T-helper 22 cell (primary cell): ENCODE measurements at places on chromosomes 4 and X.

- DNase-seq: no peak
Measured at GRCh38 chr4:166140951-166141350, 267.9 kb downstream of the TLL1 start.

GRCh38 chr4:155762334-155762733 lies 3.5 kb downstream of the GUCY1B1 start:
- no peak for DNase-seq

GRCh38 chr4:129346734-129347133 lies 250.8 kb downstream of the C4orf33 start:
- no peak for DNase-seq

DNA sequence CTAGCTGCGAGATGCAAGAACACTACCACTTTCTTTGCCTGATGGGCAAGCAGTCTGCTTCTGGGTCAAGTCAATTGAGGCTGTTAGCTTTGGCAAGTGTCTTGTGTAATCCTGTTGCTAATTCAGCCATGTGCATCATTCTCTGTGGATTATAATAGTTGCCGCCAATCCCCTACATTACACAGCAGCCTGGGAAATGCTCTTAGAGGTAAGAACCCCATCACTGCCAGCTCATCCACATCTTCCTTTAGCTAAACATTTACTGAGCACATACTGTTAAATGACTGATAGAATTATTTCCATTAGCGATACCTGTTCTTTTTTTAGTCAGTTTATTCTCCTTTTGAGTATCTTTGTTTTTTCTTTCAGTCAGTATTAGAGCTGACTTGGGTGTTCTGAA lies 116.2 kb downstream of the CBR4 start:
- DNase-seq: no peak

- no peak for DNase-seq
Measured at GRCh38 chr4:107247738-107248137, 211.6 kb upstream of the DKK2 start.

GRCh38 chr4:37477126-37477525 lies 209.1 kb downstream of the RELL1 start:
- no peak for DNase-seq

- no peak for DNase-seq
Measured at GRCh38 chr4:156692016-156692415, 279.6 kb downstream of the PDGFC start.

DNA sequence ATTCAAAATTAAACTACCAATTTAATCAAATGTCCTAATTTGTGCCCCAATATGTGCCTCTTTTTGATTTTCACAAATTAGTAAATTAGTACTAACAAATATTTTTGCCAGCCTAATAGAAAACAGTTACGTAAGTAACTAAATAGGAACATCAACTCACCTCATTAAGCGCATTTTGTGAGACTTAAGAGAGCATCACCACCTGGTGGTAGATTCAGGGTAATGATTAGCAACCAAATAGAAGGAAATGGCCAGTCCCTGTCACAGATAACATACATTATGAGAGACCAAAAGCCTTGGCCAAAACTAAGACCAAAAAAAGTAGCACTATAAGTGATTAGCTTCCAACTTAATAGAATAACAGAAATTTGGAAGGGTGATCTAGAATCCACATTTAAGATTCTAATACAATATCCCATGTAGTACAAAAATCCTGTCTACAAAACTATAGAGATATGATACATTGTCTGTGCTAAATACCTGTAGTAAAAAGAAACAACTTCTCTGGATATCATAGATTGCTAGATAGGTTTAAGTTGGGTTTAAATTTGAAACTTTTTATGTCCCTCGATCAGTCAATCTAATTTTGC lies 46.7 kb downstream of the C4orf46 start:
- no peak for DNase-seq

GRCh38 chrX:2145692-2146367 lies 354.9 kb downstream of the DHRSX start:
- DNase-seq: no peak

DNA sequence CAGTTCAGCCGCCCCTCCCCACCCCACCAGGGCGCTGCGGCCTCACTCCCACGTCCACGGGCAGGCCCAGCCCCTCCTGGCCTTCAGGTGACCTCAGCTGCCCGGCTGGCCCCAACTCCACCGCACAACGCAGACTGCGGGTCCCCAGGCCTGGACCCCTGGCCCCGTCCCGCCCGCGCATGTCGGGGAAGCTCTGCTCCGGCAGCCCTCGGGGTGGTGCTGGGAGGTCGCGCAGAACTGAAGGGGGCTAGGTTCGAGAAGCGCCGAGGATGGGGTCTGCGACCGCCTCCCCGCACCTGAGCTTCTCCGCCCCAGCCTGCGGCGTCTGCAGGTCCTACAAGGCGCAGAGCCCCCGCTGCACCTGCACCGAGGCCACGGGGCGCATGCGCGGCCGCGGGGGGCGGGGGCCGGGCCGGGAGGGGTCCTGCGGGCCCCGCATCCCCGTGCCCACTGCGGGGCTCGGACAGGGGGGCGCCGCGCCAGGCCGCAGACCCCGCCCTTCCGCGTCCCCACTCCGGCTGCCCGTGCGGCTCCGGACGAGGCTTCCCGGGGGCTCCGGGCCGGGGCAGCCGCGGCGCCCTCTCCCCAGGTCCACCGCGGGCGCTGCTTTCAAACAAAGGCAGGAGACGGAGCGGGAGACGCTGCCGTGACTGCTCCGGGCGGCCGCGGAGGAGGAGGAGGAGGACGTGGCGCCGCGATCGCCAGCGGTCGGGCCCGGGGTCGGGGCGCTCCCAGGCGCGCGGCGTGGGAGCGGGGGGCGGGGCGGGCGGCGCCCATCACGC lies 672 bp upstream of the NAT8L start:
- DNase-seq: no peak

- no peak for DNase-seq
Measured at GRCh38 chr4:127642169-127642568, 9.4 kb downstream of the INTU start.

- DNase-seq: no peak
Measured at GRCh38 chr4:44914748-44915147, 188.4 kb upstream of the GNPDA2 start.

DNA sequence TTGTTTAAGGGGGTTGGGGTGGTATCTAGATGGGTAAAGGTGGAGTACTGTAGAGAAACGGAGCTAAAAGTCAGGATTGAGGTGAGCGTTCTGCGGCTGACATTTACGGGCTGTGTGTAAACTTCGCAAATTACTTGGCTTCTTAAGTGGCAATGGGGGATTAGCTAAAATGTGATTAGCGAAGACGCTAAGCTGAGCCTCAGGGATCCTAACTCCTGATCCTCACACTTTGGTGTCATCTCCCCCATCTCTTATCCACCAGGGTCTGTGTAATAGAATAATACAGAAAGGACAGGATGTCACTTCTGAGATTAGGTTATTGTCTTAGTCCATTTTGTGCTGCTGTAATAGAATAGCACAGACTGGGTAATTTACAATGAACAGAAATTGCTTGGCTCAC lies 10.6 kb upstream of the FAT1 start:
- DNase-seq: no peak

DNA sequence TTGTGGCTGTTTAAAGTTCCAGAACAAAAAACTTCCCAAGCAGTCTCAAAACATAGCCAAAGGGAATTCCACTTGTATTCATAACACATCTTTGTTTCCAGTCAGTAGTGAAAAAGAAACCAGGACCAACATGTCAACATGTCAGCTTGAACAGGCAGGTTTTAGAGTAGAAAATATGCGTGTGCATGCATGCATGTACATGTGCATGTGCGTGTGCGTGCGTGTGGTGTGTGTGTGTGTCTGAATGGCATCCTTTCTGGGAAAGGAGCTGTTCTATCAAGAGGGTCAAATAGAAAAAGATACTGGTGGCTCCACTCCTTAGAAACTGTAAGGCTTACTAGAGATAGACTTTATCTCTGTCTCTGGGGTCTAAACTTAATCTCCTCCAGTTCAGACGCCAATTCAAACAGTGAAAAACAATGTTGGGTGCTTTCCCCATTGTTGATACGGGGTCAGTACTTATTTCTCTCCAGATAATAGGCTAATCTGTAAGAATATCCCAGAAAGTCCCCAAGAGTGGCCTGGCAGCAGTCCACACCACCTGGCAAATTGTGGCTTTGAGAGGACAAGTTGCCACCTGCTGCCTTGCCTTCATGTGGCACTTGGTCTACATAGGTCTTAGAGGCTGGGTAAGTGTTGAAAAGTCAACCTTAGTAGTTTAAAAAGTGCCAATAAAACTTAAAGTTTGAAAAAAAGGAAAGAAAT lies 110.4 kb downstream of the SCD5 start:
- no peak for DNase-seq

- DNase-seq: no peak
Measured at GRCh38 chrX:153934148-153934761, 582 bp downstream of the NAA10 start.
